ENCODE measurements at places on chromosomes 12 and 14.
A peak's percentile ranks its signal among the peaks of the same experiment; 100 is the strongest.

DNA sequence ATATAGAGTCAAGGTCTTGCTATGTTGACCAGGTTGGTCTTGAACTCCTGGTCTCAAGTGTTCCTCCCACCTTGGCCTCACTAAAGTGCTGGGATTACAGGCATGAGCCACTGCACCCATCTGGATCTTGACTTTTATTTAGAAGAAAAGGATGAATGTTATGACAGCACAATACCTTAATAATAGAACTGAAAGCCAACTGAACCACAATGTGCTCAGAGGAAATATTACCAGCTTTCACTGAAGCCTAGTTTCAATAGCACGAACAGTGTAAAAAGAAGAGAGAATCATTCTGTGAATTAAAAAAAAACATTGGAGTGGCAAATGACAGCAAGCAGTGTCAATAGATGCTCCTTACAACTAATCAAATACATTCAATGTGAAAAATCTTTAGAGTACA lies 239.2 kb upstream of the RMST start:
- DNase-seq: no peak

GRCh38 chr14:55051165-55051422 lies 353 bp upstream of the MAPK1IP1L start:
- no peak for DNase-seq

GRCh38 chr14:86683561-86683960 lies 1153.6 kb downstream of the FLRT2 start:
- DNase-seq: no peak

DNA sequence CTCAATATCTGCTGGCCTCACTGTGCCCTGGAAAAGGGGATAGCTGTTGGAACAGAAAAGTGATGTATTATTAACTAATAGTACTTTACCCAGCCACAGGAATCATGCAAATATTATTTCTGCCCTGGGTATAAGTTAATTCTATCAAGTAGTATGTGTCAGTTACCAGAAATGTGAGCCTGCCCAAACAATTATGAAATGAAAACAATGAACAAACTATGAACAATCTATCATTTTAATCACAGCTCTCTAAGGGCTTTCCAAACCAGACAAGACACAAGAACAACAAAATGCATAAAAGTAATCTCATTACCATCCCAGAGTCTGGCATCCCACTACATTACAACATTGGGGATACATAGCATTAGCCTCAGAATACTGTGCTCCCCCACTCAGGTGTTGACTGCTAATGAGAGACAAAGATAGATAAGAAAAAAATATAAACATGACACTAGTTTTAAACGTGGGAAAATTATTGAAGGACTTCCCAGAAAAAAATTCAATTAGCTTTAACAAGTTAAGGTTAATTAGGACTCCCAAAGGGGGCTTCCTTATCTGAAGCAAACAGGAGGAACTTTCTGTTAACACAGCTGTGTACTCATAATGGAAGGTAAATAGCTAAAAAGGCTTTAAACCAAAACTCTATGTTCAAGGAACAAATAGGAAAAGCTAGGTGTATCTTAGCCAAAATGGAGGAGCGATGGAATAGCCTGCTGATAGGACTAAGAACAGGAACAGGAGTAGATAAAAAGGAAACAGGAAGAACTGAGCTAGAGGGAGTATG lies 3.3 kb downstream of the DCAF5 start:
- DNase-seq: no peak

DNA sequence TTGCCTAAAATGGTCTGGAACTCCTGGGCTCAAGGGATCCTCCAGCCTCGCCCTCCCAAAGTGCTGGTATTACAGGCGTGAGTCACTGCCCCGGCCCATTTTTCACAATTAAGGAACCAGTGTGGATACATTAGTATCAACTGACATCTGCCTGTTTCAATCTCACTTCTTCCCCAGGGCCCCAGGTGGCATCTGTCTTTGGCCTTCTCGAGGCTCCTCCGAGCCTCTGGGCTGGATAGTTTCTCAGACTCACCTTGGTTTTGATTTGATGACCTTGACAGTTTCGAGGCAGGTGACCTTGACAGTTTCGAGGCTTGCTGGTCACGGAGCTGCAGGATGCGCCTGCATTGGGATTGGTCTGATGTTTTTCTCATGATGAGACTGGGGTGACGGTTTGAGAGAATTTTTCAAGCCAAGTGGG lies 41.0 kb upstream of the NCOR2 start:
- DNase-seq: no peak

DNA sequence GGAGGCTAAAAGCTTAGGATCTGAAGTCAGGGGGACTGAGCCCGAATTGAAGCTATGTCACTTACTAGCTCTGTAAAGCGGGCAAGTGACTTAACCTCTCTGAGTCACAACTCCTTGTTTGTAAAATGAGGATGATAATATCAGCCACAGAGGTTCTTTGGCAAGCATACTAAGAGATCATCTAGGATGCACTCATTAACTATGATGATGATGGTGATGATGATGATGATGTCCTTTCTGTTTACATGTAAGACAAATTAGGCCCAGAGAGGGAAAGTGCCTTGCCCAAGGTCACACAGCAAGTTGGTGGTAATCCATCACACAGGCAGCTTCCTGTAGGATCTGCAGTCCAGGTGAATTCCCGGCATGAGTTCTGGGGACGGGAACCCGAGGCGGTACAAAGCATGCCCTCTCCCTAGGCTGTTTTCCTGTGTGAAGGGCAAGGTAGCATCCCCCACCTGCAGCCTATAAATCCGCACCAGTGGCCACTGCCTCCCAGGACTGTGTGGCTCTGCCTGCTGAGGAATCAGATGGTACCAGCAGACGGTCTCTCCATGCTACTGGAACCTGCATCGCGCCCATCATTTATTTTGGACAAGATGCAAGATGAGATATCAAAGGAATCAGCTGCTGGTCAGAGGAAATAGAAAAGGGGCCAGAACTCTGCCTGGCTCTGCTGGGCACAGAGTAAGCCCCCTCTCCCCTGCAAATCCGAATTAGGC lies 55.2 kb downstream of the MAP1LC3B2 start:
- DNase-seq: no peak

DNA sequence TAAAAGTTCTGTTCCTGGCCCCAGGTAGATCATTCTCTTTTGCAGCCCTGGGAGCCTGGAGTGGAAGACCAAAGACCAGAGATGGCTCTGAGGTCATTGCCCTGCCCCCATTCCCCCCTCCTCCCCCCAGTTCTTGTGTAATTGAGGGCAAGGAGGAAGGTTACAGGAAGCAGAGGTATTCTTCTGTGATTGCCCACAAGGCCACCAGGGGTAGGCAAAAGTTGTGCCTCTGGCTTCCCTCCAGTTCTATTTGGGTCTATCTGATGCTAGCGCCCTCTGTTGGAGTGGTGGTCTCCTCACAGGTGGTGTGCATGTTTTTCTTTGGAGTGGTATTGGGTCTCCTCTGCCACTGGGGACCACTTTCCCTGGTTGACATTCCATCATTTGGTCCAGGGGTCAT lies 41.2 kb upstream of the CRY1 start:
- no peak for DNase-seq

DNA sequence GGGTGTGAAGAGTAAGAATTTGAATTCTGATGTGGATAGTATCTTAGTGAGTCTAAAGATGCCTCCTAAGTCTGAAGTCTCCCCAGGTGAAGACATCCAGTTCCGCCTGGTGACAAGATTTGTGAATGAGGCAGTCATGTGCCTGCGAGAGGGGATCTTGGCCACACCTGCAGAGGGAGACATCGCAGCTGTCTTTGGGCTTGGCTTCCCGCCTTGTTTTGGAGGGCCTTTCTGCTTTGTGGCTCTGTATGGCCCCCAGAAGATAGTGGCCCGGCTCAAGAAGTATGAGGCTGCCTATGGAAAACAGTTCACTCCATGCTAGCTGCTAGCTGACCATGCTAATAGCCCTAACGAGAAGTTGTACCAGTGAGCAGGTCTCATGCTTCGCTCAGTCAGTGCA lies 24.6 kb upstream of the AICDA start:
- no peak for DNase-seq

DNA sequence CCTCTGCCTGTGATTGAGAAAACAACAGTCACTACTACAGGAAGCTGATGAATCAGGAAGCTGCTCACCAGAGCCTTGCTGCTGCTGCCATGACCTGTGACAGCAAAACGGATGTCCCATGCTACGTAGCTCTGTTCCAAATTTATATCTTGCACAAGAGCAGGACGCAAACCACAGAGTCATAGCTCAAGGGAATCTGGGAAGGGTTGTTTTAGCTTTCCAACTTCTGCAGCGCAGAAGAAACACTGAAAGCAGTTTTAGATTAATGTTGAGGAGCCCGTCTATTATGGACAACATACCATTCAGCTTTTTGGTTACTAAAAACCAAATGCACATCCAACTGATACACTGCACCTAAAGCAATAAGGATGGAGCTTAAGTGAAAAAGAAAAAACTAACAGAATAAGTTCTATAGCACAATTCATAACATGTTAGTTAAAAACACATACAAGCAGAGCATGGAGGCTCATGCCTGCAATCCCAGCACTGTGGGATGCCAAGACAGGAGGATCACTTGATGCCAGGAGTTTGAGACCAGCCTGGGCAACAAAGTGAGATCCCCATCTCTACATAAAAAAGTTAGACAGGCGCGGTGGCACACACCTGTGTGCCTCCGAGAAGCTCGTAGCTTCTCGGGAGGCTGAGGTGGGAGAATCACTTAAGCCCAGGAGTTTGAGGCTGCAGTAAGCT lies 1.7 kb upstream of the ANKRD33 start:
- DNase-seq: peak; percentile 46

- DNase-seq: no peak
Observed at GRCh38 chr12:29230800-29231560, 81.9 kb downstream of the FAR2 start.

DNA sequence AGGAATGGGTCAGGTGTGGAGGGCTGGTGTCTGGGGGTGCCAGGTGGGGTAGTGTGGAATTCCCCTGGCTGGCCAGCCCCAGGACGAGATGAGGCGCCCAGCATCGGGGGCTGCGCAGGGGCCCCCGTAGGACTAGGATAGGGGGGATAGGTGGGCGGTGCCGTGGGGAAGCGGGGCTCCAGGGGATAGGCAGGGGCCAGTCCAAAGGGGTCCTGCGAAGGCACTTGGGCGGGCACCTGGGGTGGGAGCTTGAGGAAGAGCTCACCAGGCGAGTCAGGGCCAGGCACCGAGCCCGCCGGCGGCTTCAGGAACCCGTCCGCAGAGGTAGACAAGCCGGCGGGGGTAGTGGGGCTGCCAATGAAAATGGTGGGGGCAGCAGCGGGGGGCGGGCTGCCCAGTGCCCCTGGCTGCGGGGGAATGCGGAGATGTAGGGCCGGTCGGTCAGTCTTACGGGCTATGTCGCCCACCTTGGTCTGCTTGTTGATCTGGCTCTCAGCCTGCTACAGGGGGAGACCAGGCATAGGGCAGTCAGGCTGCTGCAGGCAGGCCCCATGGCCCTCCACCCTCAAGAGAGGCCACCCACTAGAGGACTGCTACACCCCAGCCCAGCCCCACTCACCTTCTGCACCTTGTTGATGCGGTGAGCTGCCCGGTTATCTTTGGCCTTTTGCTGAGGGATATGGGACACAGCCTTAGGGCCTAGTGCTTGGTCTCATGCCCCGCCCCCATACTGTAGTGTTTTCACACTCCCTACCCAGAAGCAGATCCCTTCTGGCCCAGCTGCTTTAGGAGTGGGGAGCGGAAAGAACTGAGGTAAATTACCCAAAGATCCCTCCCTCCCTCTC lies 19.3 kb downstream of the KMT2D start:
- DNase-seq: no peak

GRCh38 chr12:100427078-100427477 lies 46.6 kb upstream of the NR1H4 start:
- no peak for DNase-seq

GRCh38 chr12:52546126-52546525 lies 6.8 kb downstream of the KRT71 start:
- DNase-seq: no peak

- DNase-seq: no peak
Observed at GRCh38 chr12:25459541-25459951, 93.5 kb downstream of the LMNTD1 start.

GRCh38 chr12:122835750-122836026 lies 431 bp downstream of the HIP1R start:
- no peak for DNase-seq

DNA sequence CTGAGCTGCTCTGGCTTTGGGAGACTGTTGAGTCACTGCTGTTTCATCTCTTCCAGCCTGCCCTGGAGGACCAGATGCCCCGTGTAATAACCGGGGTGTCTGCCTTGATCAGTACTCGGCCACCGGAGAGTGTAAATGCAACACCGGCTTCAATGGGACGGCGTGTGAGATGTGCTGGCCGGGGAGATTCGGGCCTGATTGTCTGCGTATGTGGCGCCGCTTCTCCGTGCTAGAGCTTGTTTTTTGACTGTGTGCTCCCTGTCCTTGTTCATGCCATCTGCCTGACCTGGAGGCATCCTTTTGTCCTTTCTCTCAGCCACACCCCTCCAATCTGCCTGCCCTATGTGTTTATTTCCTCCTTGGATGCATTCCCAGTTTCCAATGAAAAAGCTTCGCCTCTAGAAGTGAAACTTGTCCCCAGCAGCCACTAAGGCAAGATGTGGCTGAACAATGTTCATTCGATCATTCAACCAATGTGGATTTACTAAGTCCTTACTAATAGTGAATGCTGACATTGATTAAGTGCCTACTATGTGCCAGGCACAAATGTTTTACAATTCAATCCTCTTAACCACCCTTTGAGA lies 98.6 kb downstream of the NT5DC3 start:
- DNase-seq: no peak

DNA sequence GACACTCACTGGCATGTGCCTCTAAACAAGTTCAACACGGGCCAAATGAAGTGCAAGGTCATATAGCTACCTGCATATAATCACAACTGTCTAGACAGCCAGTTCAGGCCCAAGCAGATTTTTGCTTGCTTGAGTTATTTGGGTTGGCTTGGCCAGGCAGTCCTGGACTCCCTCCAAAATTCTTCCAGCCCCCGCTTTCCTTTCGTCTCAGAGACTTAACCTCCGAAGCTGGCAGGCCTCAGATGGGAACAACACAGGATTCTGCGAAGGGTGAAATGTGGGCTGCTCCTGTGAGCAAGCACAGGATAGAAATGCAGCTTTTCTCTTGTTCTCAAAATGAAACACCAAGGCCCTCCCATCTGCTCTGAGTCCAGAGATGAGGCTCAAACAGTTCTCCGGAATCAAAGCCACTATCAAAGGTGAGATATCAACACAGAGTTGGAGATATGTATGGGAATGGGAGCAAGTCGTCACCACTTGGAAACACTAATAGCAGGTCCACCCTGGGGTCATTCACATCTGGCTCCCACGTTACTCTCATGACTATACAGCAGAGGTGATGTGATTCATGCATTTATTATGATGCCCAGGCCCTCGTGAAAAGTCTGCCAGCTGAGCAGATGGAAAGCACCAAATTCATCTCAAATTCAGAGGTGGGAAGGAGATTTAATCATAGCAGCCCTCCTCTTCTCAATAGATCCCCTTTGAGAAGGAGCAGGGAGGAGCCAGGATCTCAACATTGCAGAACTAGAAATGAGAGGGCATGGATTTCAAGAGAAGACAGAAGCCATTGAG lies 389.8 kb downstream of the NUAK1 start:
- DNase-seq: peak; percentile 34

- no peak for DNase-seq
Observed at GRCh38 chr14:38860530-38860929, 242.5 kb downstream of the SEC23A start.

GRCh38 chr14:60175255-60175902 lies 10.2 kb upstream of the DHRS7 start:
- DNase-seq: no peak

All from dorsolateral prefrontal cortex (tissue), 122 donors.